Non-pigmented ciliary epithelial cell (primary cell): ENCODE measurements at places on chromosomes 13 and 19.

DNA sequence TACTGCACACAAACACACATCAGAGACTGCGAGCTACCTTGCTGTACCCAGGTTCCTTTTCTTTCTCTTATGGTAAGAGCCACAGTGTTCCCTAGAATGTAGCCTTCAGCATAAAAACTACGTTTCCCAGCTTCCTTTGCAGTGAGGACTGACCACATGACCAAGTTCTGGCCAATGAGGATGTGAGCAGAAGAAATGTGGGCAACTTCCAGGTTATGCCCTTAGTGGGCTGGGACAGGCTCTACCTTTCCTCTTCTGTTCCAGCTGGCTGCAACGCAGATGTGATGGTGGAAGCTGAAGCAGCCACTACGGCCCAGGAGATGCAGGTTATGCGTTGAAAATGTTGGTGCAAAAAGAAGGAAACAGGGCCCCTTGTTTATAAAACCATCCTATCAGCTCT is 27.5 kb downstream of the VRK3 start:
- no peak for DNase-seq

- peak; percentile 76 for DNase-seq
Observed at GRCh38 chr19:47719047-47719859, 6.0 kb downstream of the EHD2 start.

- peak; percentile 66 for DNase-seq
Observed at GRCh38 chr13:37429976-37430375, 168.6 kb downstream of the POSTN start.

DNA sequence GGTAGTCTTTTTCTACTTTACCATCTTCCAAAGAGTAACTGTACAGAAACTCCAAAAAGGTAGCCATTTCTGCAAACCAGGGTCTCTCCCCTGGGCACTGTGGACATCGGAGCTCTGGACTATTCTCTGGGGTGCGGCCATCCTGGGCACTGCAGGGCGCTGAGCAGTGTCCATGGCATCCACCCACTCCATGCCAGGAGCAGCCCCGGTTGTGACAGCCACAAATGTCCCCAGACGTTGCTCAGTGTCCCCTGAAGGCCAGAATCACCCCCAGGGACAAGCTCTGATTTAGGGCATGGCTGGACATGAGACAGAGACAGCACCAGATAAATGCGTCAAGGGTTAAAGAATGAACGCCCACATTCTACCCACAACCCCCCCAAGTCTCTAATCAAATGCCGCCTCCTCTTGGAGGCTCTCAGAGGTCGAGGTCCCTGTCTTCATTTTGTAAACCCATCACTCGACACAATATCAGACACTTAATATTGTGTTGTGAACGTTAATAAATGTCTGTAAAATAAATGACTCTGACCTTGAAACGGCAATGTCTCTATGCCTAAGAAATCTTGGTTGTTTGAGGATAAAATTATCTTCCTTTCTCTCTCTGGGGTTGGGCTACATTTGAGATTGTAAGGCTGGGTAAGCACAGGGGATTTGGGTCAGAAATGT is 8.9 kb downstream of the GNG7 start:
- no peak for DNase-seq

DNA sequence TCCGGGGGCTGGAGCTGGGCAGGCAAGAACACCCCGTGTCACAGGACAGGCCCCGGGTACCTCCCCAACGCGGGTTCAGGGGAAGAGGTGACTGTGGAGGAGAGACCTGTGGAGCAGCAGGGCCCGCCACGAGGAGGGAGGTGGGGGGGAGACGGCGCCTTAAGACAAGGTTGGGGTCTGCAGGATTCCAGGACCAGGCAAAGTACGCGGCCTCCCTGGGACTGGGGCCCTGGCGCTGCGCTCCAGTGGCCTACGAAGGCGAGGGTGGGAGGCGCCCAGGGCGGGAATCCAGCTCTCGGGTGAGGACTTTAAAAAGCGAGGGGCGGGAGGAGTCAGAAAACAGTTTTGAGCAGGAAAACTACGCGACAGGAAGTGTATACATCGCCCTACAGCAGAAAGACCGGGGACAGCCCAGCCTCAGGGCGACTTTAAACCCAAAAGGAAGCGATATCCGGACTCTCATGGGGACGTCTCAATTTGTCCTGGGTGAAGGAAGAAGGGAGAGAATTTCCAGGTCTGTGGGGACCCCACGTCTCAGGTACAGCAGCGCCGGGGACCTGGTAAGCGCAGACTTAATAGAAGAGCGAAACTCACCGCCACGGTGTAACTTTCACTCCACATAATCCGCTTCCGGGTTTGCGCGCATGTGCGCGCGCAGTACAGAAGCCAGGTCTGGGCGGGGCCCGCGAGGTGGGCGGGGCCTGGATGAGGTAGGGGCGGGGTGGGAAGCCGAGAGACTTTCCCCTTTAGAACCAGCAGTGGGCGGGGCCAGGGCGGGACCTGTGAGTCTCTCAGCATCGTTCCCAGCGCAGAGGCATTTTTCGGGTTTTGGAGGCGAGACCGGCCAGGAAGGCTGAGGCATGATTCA is at the start of gene ZNF83:
Gene ZNF83 (minus strand): TSS at position 638 of the 868 bp plus-strand sequence.
- peak; percentile 75 for DNase-seq

DNA sequence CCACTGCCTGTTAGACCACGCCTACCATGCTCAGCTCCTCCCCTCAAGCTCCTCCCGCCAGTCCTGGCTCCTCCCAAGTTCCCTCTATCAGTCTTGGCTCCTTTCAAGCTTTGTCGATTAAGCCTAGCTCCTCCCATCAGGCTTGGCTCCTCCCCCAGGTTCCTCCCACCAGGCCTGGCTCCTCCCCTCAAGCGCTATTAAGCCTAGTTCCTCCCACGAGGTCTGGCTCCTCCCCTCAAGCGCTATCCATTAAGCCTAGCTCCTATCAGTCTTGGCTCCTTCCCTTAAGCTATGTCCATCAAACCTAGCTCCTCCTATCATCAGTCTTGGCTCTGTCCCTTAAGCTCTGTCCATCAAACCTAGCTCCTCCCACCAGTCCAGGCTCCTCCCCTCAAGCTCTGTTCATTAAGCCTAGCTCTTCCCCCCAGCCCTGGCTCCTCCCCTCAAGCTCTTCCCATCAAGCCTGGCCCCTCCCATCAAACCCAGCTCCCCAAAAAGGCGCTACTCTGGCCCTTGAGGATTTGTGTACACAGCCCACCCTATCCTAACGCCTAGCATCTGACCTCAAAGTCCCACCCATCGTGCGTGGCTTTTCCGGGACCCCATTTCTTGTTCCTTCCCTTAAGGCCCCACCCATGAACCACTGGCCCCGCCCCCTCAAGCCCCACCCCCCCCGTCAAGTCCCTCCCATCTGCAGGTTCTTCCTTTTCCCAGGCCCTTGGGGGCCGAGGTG is 10.0 kb downstream of the CAMSAP3 start:
- no peak for DNase-seq

DNA sequence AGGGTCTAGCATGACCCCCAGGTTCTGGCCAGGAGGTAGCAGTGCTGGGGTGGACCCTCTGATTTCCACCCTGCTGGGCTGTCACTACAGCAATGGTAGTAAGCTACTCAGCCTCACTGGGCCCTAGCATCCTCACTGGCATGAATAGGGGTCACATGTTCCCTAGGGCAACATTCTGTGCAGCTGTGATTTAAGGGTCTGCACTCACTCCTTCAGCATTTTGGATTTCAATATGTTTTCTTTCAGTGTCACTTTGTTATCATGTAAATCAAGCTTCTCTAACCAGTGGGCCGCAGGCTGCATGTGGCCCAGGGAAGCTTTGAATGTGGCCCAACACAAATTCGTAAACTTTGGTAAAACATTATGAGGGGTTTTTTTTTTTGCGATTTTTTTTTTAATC is 57.8 kb downstream of the SPATA13 start:
- DNase-seq, result no peak

GRCh38 chr13:21124852-21125251 is 51.5 kb downstream of the SKA3 start:
- no peak for DNase-seq

- DNase-seq, result no peak
Observed at GRCh38 chr13:66353664-66354063, 876.5 kb downstream of the PCDH9 start.

- no peak for DNase-seq
Observed at GRCh38 chr19:18713550-18714117, 30.2 kb downstream of the CRTC1 start.

DNA sequence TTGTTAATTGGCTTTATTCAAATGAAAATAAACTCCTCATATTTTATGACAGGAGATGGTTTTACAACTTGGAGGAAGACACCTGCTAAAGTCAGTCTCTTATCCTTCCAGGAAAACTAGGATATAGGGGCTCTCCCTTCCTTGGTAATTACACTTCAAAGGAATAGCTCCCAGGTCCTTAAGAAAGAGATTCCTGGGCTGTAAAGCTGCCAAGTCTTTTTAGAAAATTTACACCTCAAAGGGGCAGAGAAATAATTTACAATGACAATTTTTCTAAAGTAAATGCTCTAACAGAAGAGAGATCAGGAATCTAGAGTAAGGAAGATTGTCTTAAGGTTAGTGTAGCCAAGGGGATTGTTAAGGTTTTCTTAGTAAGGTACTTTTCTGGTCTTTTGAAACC is 1359.0 kb downstream of the OLFM4 start:
- no peak for DNase-seq

GRCh38 chr19:10681658-10682057 is 19.6 kb upstream of the QTRT1 start:
- no peak for DNase-seq

- no peak for DNase-seq
Observed at GRCh38 chr19:18508585-18508984, 13.3 kb downstream of the ELL start.

GRCh38 chr13:107867701-107868661 is 347.4 kb downstream of the LIG4 start:
- no peak for DNase-seq

GRCh38 chr13:59345311-59345710 is 818.4 kb downstream of the DIAPH3 start:
- DNase-seq, result no peak

GRCh38 chr19:49017666-49018351 is 918 bp upstream of the LHB start:
- no peak for DNase-seq

DNA sequence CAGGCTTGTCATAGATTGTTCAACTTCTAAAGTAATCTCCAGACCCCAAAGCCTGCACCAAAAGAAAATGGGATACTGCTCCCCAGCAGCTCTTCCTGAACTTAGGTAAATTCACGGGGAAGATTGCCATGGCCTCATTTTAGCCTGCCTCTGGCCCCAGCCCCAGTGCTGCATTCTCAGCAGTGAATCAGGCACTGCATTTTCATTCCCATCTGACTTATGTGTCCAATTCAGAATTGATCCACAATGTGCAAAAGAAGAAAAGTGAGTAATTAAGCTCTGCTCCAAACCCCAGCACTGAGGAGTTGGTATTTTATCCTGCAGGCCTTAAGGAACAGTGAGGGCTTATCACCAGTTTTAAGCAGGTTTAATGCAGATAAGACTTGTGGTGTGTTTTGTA is 176.4 kb downstream of the KCTD12 start:
- DNase-seq, result no peak

GRCh38 chr19:55339889-55340783 is 460 bp downstream of the KMT5C start:
- DNase-seq, result no peak

DNA sequence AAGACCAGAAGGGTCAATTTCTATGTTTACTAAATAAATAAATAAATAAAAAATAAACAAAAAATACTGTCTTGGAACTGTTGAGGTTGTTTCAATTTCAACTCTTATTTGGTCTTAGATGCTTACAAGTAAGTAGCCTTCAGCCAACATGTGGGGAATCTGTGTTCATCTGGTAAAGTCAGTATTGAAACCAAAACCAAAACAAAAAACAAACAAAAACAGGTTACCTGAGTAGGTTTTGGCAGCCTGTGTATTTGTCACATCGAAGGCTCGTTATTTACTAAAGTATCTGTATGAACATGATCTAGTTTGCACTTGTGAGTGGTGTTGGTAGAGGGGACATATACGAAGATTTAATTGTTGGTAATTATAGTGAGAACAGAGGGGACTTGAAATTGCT is 471.5 kb downstream of the SLITRK5 start:
- no peak for DNase-seq

GRCh38 chr13:62320129-62321108 is 904.8 kb upstream of the PCDH20 start:
- DNase-seq, result peak; percentile 13

- DNase-seq, result no peak
Observed at GRCh38 chr13:91621161-91621560, 222.7 kb downstream of the GPC5 start.

DNA sequence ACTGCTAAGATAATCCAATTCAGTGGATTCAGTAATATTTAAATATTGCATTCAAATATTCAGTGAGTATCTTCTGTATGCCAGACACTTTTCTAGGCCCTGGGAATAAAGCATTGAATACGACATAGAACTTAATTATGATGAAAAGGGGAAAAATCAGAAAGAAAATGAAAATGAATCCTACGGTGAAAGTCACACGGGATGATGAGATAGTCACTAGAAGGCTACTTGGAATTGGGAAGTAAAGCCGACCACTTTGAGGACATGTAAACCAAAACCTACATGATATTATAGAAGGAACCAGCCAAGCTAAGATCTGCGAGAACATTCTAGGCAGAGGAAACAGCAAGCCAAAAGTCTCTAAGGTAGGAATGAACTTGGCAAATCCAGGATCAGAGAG is 10.1 kb downstream of the DPY19L3 start:
- no peak for DNase-seq

DNA sequence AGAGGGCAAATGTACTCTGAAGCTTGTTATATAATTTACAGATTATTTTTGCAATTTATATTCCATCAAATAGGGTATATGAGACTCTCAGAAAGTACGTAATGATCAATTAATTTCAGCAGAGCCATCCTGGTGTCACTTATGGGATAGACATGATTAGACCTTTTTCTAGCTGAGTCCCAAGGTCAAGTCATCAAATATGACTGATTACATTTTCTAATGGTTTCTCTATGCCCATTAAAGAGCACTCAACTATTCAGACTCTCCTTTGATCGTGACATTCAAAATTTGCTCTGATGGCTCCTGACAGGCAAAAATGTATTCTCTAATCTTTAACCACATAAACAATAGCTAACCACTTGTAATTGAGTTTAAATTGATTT is 469.2 kb downstream of the COG6 start:
- no peak for DNase-seq

- no peak for DNase-seq
Observed at GRCh38 chr19:50187937-50188336, 15.5 kb upstream of the MYH14 start.

- no peak for DNase-seq
Observed at GRCh38 chr19:33724721-33725060, 72.0 kb upstream of the KCTD15 start.

GRCh38 chr19:29547981-29548380 is 22.2 kb downstream of the VSTM2B start:
- DNase-seq, result no peak

DNA sequence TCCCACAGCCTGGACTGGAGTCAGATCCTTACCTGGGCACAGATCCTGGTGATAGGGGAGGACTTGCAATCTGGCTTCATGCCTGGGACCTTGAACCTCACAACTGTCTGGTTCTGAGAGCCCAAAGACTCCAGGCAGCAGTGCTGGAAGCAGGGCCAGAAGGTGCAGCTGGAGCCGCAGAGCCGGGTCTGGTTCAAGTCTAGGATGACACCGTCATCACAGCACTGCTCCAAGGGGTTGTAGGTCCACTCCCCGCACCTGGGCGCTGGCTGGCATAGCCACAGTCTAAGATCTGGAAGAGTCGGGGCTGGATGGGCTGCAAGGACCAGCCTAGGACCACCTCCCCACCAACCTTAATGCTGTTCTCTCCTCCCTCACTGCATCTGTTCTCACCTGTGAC is 677 bp downstream of the IGFL4 start:
- DNase-seq, result no peak

- no peak for DNase-seq
Observed at GRCh38 chr13:30666113-30666512, 48.4 kb downstream of the USPL1 start.

GRCh38 chr13:91533354-91533753 is 134.9 kb downstream of the GPC5 start:
- no peak for DNase-seq
